ENCODE measurements at places on chromosomes 7 and 10. TPM values are rescaled to one million over a fixed set of nuclear protein-coding genes. Genes with fewer than 3 reads are reported as not detected.

DNA sequence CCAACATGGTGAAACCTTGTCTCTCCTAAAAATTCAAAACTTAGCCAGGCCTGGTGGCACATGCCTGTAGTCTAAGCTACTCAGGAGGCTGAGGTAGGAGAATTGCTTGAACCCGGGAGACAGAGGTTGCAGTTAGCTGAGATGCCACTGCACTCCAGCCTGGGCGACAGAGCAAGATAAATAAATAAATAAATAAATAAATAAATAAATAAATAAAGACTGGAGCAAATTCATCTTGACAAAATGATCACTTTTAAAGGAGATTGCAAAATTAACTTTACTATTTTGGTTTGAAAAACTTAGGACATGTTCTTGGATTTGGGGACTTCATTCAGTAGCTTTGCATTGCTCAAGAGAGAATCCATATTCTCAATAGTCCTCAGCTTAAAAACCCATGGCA lies 137.0 kb downstream of the SEMA3A start:
- no peak for DNase-seq

DNA sequence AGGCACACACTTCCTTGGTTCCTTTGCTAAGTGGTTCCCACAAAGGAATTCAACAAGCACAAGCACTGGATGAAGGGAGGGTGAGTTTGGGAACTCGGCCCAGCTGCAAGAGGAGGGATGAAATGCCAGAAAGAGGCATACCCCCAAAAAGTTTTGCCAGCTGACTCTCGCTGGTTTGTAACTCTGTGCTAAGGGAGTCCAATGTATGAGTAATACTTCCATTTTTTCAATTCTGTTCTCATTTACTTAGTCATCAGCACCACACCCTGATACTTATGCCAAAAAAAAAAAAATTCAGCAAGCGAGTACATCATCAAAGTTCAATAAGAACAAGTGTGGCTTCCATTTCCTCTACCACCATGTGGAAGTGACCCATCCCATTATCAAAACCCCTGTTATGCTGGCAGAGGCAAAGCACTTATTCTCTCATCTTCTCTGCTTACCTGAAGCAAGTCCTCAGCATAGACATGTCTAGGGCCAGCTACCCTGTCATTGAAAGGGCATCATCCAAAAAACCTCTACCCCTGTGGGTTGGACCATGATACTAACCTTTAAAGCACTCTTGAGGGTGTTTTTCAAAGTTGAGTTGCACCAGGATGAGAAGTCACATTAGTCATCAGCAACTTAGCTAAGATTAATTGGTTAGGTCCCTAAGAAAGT lies 6.9 kb upstream of the HYCC1 start:
- DNase-seq: no peak

PAX4 gene
- not detected for total RNA-seq

NPTX2 gene
- 8.1 TPM for total RNA-seq

DNA sequence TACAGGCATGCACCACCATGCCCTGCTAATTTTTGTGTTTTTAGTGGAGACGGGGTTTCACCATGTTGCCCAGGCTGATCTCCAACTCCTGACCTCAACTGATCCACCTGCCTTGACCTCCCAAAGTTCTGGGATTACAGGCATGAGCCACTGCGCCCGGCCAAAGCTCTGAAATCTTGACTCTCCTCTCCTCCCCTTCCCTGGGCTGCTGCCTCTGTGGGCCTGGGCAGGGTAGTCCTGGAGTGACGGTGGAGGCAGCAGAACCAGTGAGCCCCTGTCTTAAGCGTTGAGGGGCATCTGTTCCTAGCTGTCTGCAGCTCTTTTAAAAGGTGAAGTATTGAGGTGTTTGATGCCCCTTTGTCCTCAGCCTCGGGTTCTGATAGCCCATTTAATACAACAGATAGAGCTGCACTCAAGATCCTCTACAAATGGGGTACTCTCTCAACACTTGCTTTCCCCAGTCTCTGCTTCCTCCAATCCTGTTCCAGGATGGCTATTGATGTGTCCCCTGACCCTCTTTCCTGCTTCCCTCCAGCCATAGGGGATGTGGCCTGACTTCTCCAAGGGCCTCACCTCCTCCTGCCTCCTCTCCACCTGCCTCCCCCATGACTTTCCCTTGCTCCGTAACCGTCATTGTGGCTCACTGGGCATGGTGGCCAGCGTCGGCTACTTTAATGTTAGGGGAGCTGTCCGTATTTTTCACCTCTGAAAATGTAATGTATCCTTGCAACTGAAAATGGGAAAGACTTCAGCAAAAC lies 442.5 kb downstream of the GLRX3 start:
- no peak for DNase-seq

GRCh38 chr10:70791386-70792039 lies 6.3 kb upstream of the TBATA start:
- no peak for DNase-seq

GRCh38 chr7:148699782-148700629 lies 1.3 kb downstream of the CUL1 start:
- DNase-seq: no peak

TEX36 gene
- not detected for total RNA-seq

ATOH7 gene
- 0.20 TPM for total RNA-seq

NKX2-3 gene
- not detected for total RNA-seq

- DNase-seq: no peak
Observed at GRCh38 chr7:6419310-6419773, 28.4 kb downstream of the DAGLB start.

- no peak for DNase-seq
Observed at GRCh38 chr10:68474021-68474420, 2.2 kb upstream of the DNA2 start.

GRCh38 chr7:112010994-112011393 lies 195.2 kb downstream of the DOCK4 start:
- DNase-seq: no peak

GTF2IRD1 gene
- 34.3 TPM for total RNA-seq

ABCB4 gene
- 0.20 TPM for total RNA-seq
